Central memory CD8-positive, alpha-beta T cell (primary cell): ENCODE measurements at places on chromosomes 1 and 21.

- DNase-seq: no peak
Measured at GRCh38 chr1:218625393-218625792, 280.3 kb downstream of the TGFB2 start.

GRCh38 chr1:93690341-93690740, 8.7 kb upstream of the BCAR3 start:
- DNase-seq: no peak

DNA sequence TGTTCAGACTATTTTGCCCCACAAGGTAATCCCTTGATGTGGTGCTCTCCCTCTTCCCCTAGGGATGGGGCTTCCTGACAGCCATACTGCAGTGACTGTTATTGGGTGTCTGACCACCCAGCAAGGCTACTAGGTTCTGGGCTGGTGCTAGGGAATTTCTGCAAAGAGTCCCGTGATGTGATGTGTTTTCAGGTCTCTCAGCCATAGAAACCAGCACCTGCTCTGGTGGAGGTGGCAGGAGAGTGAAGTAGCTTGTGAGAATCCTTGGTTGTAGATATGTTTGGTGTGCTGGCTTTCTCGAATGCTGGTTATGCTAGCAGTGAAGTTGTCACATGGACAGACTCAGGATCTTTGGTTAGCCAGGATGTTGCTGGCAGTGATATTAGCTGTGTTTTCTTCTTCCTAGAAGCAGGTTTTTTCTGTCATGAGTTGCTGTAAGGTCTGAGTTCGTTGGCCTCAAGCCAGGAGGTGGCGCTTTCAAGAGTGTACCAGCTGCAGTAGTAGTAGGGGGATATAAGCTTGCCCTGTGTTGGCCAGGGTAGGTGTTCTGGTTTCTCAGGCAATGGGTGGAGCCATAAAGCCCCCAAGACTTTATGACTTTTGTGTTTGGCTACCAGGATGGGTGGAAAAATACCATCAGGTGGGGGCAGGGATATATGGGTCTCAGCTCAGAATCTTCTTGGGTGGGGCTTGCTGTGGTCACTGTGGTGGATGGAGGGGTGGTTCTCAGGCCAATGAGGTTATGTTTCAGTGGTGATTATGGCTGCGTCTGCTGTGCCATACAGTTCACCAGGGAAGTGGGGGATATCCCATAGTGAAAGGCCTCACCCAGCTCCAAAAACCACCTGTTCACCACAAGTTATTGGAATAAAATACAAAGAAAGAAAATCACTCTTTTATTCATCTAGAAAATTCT, 1112.3 kb downstream of the KCNT2 start:
- no peak for DNase-seq

- no peak for DNase-seq
Measured at GRCh38 chr1:85943945-85944344, 212.6 kb downstream of the COL24A1 start.

DNA sequence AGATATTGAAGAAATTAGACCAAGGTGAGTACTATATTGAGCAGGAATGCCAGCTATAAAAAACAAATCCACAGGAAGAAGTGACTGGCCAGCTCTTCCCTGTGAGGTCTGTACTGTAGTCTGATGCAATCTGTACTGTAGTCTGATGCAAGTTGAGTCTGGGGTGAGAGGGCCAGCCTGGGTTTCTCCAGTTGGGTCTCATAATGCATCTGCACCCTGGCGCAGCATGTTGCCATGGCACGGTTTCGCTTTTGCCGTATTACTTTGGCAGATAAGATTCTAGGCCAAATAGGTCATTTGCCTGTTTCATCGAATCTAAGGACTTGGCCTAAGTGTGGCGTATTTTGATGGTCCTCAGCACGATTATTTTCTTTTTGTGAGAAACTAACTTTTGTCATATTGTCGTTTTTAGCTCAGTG, 24.4 kb upstream of the PGD start:
- no peak for DNase-seq

- no peak for DNase-seq
Measured at GRCh38 chr1:55002686-55003085, 4.0 kb downstream of the BSND start.
